ENCODE measurements at places on chromosomes 13 and 19.
A peak's percentile ranks its signal among the peaks of the same experiment; 100 is the strongest.

DNA sequence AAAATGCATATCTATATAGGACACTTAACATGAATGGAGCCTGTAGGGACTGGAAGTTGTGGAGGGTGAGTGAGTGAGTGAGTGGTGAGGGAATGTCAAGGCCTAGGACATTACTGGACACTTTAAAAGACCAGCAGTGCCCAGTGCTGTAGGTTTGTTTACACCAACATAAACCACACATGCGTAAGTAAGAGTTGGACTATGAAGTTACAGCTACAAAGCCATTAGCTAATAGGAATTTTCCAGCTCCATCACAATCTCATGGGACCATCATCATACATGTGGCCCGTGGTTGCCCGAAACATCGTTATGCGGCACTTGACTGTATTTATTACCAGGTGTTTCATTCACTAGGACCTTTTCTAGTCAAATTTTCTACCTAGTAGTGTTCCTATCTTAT, 49.2 kb downstream of the LATS2 start:
- DNase-seq, result no peak

GRCh38 chr19:7251494-7251893, 42.7 kb downstream of the INSR start:
- DNase-seq, result no peak

- DNase-seq, result no peak
These were observed 31.4 kb upstream of the ZNF492 start for GRCh38 chr19:22602631-22603272.

DNA sequence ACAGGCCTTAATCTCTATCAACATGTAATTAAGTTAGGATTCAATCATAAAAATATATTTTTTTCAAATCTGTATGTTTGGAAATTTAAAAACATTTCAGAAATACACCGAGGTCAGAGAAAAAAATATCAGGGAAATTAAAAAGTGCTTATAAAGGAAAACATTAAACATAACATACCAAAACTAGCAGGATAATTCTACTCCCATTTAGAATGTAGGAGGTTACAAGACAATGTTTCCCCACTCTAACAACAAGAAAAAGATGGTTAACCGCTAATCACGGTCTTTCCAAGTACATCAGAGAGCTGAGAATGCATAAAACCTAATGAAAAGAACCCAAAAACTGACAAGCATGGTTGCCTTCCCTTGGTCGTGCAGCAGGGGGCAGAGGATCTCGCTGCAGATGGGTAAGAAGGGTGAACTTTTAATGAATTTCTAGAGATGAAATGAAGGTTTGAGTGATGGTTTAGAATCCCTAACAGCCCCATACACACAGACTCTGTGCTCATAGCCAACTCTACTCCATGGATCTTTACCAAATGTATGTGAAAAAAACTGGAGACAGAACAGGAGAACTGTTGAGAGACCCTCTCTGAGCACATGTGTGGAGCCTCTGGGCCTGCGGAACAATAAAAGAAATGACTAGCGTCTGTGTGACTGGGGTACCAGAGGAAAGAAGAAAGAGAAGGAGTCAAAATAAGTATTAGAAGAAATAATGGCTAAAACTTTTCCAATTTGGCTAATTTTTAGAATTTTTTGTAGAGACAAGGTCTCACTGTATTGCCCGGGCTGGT, 51.3 kb upstream of the LSM14A start:
- DNase-seq, result no peak

DNA sequence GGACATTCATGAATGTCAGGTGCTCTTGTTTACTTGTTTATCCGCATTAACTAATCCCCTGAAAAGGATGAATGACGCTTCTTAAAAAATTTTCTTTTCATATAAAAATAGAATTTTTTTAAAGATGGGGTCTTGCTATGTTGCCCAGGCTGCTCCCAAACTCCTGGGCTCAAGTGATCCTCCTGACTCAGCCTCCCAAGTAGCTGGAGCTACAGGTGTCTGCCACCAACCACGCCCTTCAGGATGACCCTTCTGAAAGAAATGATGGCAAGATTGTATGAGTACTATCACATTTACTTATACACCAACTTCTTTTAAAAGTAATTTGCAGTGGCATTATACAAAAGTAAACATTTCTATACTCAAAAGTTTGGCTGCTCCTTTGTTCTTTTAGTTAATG, 6.2 kb upstream of the EBPL start:
- DNase-seq, result no peak

GRCh38 chr19:11586331-11586730, 8.9 kb upstream of the ACP5 start:
- no peak for DNase-seq

DNA sequence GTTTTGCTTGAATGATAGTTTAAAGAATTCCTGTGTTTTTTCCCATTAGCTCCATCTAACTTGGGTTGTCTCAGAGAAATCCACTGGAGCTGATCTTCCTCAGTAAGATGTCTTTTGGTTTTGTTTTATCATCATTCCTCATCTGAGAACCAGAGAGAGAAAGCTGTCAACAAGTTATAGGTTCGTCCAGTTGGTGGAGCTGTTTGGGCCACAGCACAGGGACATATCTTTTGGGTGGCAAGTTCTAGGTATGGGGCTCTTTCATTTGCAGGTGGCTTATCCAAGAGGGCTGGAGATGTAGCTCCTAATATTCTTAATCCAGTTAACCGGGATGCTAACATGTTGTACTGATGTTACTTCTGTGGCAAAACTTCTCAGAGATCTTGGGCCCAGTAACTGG, 174.2 kb downstream of the KCNRG start:
- no peak for DNase-seq

- DNase-seq, result no peak
These were observed 53.3 kb downstream of the RFX2 start for GRCh38 chr19:6056801-6057650.

- DNase-seq, result no peak
These were observed 10.5 kb downstream of the NECTIN2 start for GRCh38 chr19:44856421-44857083.

- DNase-seq, result peak; percentile 16
These were observed 72.6 kb upstream of the SERP2 start for GRCh38 chr13:44300895-44301638.

DNA sequence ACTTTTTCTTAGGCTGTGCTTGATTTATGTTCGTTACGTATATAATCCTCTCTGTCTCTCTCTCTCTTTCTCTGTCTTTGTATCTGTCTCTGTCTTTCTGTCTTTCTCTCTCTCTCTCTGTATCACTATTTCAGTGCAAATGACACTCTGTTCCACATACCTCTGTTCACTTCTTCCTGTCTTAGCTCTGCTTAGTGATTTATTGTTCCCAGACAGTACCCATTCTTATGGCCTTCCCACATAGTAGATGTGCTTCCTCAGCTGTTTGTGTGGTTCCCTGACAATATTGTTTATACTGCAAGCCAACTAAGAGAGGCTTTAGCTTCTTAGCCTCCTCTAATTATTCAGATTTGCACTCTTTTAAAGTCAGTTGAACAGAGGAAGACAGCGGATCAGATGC, 1244.2 kb downstream of the DIAPH3 start:
- no peak for DNase-seq

GRCh38 chr13:37085606-37086005, 19.9 kb downstream of the CSNK1A1L start:
- DNase-seq, result no peak

DNA sequence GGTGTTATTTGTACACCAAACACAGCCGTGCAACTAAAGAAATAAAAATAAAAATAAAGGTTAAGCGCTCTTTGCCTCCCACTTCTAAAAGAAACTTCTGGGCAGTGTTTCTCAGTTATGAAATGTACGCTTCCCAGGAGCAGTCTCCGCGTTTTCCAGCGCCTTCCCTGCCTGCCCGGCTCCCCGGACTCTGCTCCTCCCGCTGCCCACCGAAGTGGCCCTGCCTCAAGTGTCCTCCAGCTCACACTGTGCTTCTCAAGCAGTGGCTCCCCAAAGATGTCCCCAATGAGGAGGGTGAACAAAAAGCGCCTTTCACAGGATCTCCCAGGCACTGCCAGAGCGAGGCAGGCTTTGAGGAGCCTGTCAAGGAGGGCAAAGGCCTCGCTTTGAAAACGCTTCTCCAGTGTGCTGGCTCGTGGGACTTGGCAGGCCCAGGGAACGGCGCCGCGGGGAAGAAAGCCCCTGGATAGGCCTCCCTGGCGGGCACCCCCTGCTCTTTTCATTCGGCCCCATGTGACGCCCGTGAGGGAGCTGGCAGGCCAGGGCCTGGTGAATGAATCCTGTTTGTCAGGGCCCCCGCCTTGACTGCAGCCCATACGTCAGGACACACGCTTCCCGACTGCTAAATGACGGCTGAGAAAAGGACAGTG, 187.1 kb downstream of the FOXO1 start:
- DNase-seq, result no peak

- DNase-seq, result no peak
These were observed 10.6 kb downstream of the ERVV-2 start for GRCh38 chr19:53055117-53055516.

All from stimulated activated CD8-positive, alpha-beta memory T cell treated with anti-CD3 and anti-CD28 coated beads, Interleukin-7, amount 100 ng/mL, for 48 hours (primary cell).